AG08396 (cell line): ENCODE measurements at places on chromosomes 11 and 22.

- no peak for DNase-seq
Observed at GRCh38 chr11:96215110-96215782, 127.7 kb downstream of the MAML2 start.

DNA sequence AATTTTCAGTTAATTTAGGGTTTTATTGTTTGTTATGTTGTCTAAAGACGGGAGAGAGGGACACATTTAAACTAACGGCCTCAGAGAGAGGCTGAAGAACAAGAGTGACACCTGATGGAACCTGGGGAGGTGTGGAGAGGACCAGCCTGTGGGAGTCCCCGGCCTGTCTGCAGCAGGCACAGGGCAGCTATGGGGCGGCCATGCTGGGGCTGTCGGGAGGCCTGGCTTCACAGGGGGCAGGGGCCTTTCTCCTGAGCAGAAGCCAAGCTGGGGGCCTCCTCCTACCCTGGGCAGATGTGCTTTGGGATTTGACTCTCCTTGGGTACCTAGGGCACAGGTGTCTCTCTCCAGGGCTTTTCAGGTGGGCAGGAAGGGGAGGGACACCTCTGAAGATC lies 21.9 kb downstream of the RELT start:
- DNase-seq, result no peak

DNA sequence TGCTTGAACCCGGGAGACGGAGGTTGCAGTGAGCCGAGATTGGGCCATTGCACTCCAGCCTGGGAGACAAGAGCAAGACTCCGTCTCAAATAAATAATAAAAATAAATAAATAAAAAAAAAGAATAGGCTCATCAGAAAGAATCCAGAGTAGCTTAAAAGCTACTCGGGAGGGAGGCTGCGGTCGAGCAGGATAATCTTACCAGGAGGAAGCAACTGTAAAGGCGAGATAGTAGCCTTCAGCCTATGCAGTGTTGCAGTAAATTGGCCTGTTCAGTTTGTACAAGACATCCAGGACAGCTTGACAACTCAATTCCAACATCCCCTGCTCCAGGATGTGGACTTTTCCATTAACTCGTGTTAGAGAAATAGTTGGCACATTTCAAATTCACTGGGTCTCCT lies 1164.7 kb downstream of the LRRC4C start:
- no peak for DNase-seq

DNA sequence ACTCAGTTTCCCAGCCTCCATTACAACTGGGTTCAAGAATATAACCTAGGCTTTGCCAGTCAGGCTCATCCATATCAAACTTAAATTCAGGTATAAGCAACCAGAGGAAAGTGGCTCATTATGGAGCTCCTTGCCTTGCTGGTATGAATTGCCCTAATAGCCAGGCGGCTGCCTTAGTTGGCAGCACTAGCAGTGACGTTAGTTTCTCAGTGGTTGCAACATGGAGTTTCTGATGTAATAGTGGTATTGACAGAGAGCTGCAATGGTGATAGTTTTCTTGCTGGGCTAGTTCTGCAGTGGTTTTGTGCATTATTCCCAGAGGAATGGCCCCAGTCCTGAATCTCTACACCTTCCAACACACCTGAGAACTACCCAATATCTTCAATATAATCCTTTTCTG lies 3.8 kb upstream of the TMEM123 start:
- no peak for DNase-seq

DNA sequence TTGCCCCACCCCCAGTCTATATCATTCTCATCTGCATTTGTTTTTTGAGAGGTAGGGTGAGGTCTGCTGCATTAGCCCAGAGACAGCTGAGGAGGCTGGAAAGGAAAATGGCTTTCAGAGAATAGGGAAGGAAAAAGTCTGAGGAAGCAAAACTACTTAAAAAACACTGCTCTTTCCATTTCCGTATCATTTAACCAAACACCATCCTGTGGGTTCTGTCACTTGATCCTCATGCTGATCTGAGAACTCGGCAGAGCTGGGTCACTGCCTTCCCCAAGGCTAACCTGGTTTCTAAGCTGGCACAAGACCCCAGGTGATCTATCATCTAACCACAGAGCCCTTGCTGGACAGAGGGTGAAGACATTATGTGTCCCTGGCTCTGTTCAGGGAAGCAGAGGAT lies 1.2 kb downstream of the FOLR2 start:
- DNase-seq, result no peak

DNA sequence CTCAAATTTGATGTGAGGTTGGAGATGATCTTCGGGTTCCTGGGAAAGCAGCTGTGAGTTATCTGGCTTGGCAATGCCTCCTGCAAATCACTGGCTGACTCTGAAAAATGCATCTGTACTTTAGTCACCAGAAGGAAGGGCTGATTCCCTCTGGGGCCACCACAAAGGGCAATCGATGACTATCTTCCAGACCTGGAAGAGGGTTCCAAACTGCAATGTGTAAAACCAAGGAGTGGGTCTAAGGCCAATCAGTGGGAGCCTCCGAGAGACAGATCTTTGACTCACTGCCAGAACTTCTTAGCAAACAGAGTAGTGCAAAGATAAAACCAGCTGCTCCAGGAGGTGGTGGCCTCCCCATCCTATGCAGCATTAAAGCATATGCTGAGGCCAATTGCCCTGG lies 29.1 kb upstream of the PAK1 start:
- peak; percentile 27 for DNase-seq

- DNase-seq, result no peak
Observed at GRCh38 chr11:36214480-36214879, 74.7 kb downstream of the COMMD9 start.

GRCh38 chr22:39528080-39528661 lies 4.4 kb downstream of the RPS19BP1 start:
- DNase-seq, result no peak

DNA sequence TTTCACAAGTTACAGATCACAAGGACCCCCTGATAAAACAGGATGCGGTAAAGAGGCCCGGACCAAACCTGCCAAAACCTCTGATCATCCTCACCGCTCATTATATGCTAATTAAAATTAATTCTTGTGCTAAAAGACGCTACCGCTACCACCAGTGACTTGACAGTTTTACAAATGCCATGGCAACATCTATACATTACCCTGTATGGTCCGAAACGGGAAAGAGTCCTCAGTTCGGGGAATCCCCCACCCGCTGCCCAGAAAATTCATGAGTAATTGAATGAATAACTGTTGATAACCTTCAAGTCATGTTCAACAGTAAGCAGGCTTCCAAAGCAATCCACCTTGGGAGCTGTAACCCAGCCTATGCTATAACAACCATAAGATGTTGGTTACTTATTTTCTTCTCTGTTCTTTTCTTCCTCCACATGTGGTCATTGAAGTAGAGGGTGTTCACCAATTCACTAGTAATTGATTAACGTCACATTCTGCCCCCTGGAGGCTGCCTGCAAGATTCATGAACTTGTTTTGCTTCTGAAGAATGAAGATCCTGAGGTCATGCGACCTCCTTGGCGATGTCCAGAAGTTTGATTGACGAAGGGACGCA lies 20.6 kb downstream of the APOBEC3H start:
- DNase-seq, result peak; percentile 53

- peak; percentile 76 for DNase-seq
Observed at GRCh38 chr11:33779849-33780528, 5.7 kb upstream of the FBXO3 start.
